ENCODE measurements at places on chromosomes 5 and 9.

DNA sequence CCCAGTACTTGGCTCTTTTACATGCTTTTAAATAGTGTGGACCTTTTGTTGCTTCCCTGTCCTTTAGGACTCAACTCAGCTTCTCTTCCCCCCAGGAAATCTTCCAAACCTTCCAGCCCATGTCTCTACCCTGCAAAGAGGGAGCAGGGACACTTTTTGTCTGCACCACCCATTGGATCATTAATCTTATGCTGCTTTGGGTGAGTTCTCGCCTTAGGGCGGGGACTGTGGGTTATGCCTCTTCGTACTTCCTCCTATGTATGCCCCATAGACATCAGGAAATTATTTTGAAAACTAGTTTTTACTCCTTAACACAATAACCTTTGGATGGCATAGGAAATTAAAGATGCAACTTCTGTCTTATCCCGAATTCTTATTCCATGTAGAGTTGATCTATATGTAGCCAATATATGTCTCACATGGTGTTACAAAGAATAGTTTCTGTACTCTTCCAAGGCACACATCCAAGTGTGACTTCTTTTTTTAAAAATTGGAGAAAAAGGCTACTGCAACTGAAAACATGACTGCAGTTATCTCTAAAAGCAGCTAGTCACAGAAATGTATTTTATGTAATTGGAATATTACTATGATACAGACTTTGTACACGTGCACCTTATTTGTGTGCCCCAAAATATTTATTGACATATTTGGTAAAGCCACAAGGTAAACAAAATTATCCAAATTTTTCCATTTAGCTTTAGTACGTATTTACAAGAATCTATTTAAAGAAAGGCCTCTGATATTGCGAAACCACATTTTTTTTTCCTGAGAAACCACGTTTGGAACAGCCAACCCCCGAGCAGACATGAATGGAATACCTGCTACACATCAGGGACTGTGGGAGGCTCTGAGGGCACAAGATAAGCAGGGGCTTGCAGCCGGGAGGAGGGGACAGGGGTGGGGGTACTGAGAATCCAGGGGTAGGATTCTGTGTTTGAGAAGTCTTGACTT lies 133.6 kb downstream of the WDR41 start:
- DNase-seq, result no peak

DNA sequence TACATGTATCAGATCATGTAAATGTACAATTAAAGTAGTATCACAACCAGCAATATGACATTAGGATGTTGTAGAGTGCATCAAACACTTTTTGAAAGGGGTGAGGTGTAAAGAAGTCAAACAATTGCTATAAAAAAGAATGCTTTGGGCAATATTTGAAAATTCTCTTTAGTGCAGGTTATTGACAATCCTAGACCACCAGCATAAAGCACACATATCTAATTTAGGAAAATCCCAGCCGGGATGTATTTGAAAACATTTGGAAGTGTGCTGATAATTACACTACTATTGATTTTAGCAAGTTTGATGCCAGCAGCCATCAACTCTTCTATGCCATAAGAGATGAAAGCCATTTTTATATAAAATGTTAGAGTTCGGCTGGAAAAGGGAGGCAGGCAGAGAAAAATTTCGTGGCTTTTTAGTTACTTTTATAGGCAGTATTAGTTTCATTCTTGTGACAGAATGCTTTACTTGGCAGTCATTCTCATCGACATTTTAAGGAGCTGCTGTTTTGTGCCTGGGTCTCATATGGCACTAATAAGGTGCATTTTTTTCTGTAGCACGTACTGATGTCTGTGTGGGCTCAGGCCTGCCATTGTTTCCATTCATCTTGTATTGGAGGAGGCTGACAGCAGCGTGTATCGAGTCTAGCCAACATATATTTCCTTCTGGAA lies 285.7 kb downstream of the AOPEP start:
- no peak for DNase-seq

DNA sequence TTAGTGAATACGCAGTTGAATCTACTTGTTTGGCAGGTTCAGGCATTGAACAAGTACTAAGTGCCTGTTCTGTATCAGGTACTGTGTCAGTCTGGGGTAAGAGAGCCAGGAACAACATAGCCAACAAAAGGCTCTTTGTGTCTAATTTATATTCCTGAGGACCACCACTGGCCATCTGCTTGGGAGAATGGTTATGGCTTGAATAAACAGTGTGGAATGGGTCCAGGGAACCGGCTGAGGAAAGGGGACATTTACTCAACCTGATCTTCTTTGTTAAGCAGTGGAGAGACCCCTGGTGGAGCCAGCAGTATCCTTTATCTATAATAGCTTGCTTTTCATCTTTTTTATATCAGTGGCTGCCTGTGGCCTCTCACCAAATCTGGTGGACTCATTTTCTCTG lies 38.6 kb downstream of the EXOSC2 start:
- DNase-seq, result no peak

DNA sequence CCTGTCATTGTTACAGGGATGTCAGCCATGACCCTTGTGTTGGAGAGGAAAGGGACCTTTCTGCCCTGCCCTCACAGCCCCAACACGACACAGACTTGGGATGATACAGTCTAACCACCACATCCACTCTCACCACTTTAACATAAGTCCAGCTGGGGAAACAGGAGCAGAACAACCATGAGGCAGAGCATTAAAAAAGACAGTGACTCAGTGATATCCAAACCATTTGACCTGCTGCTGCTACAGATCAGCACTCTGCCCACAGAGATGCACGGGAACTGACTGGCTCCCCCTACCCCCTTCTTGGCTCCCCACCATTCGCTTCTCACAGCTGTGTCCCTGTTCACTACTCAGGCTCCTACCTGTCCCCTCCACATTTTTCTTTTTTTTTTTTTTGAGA lies 458.6 kb downstream of the ZNF608 start:
- DNase-seq, result no peak

DNA sequence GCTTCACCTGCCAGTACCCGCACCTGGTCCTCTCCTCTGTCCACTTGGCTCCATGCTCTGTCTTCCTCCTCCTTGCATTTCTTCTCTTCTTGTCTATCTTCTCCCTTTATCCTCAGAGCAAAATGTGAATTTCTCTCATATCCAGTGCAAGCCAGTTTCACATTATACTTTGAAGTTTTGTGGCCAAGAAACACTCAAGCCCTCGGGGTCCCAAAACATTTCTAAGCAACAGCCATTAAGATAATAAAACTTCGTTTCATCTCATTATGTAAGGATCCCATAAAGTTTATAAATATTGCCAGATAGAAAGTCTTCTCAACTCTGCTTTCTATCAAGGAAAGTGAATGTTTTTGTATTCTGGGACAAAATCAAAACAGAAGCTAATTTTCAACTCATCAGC lies 178.8 kb downstream of the SNX18 start:
- no peak for DNase-seq

DNA sequence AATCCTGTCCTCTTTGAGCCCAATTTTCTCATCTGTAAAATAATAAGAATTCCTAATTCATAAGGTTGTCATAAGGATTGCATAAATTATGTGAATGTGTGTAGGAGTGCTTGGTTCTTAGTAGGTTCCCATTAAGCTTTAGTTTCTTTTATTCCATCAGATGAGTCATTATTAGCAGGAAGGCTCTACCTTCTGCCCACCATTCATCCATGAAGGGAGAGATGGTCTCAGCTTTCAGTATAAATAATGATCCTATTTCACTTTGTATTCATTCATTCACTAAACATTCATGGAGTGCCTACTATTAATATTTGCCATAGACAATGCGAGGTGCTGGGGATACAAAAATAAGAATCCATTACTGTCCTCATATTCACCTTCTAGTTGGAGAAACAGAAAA lies 3.0 kb downstream of the CMYA5 start:
- no peak for DNase-seq

DNA sequence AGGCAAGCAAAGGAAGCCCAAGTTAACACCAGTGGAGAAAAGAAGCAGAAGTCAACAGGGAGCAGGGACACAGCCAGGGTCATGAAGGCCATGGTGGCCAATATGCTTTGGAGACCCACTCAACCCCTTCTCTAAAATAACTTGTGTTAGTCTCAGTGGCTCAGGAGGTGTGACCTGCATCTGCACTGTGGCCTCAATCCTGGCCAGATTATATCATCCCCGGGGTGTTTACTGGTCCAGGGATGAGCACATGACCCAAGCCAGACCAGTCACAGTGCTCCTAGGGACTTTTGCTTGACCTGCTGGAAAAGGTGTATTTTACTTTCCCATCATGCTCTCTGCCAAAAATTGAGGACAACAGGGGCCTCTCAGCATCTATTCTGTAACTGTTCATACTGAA lies 105.2 kb downstream of the DPYSL3 start:
- no peak for DNase-seq

DNA sequence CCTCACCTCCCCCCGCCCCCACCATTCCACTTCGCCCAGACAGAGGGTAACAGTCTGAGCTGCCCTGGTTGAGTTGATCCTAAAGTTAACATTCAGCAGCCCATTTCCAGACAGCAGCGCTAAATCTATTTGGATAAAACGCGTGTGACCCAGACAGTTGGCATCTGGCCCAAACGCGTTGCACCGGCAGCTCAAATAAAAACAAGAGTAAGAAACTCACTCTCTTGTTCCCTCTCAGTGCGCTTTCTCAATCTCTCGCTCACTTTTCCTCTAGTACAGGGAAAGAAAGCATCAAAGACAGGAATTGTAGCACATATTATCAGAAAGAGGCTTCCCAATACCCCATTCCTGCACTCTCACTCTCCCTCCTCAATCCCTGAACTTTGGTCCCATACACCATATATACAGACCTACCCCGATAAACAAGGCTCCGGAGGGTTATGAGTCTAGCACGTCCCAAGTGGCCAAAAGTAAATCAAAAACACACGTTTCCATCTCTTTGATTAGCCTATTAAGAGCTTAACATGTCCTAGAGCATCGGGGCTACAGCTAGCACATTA lies 1.3 kb downstream of the ADAMTS6 start:
- no peak for DNase-seq

- no peak for DNase-seq
Measured at GRCh38 chr5:62007457-62007856, 298.5 kb upstream of the KIF2A start.

- no peak for DNase-seq
Measured at GRCh38 chr9:89891591-89892304, 286.9 kb downstream of the GADD45G start.

GRCh38 chr9:95620722-95621121 lies 104.0 kb upstream of the PTCH1 start:
- no peak for DNase-seq

GRCh38 chr9:91315191-91315590 lies 46.5 kb downstream of the AUH start:
- DNase-seq, result no peak

GRCh38 chr9:124580186-124580585 lies 73.0 kb upstream of the NR5A1 start:
- no peak for DNase-seq

DNA sequence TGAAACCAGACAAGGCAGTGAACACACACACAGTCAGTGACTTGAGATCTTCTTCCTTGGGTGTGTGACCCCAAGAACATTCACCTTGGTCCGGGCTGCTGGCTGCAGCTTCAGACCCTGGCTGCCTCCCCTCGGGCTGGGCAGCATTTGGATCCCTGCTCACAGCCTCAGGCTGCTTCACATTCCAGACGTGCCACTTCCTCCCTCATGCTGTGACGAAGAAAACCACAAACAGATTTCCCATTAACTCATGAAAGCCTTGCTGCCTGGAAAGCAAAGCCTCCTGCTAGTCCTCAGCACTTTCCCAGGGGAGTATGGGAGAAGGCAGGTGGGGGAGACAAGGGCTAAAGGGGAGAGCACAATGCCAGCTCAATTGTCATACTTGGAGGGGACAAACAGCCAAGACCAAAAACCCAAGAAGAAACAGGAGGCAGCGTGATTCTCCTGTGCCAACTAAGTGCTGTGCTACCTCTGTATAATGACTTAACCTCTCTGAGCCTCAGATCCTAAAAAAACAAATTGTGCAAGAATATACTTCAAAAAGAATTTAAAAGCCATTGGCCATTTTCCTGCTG lies 594.6 kb upstream of the BRINP1 start:
- no peak for DNase-seq

DNA sequence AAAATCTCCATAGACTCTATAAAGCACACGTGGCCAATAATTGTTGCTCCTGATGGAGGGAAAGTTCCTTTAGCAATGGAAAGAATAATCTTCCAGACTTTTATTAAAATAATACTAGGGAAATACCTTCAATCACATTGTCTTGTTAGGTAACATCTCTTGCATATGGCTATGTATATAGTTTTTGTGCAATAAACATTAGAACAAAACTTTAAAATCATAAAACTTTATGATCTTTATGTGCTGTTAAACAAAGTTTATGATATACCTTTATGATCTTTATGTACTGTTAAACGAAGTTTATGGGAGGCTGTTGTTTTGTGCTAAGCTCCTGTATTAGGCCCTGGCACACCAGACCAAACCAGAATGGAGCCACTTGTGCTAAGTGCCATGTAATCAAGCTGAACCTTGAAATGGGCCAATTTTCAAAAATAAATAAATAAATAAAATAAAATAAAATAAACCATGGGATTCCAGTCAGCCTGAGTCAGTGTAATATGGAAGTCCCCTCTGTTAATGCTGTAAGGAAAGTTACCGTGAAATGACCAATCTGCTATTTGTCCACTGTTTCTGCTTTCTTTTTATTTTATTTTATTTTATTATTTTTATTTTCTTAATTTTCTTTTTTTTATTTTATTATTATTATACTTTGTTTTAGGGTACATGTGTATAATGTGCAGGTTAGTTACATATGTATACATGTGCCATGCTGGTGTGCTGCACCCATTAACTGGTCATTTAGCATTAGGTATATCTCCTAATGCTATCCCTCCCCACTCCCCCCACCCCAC lies 431.3 kb downstream of the SPATA31D1 start:
- no peak for DNase-seq

DNA sequence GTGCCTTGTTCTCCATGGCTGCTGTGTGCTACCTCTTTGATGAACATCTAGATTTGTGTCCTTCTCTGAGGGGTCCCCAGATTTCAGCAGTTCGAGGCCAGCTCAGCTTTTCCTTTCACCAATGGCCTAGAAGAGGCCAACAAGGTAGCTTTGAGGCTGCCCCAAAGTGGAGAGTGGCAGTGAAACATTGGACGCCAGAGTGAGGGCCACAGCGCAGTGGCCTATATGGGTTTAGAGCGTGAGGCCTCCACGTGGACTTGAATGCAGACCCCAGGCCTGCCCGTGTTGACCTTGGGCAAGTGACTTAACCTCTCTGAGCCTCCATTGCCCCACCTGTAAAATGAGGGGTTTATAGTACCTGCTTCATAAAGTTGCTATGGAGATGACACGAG lies 11.8 kb downstream of the MYOZ3 start:
- no peak for DNase-seq

DNA sequence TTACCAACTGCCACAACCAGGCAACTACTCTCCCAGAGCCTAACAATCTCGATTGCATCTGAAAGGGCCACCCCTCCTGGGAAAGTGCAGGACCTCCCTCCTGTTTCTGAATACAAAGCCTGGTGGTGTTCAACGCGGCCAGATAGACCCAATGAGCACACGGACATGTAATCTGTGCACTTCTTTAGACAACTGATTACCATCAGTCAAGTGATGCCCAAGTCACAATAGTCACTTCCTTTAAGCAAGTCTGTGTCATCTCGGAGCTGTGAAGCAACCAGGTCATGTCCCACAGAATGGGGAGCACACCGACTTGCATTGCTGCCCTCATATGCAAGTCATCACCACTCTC lies 739 bp downstream of the C9orf72 start:
- no peak for DNase-seq
